T-helper 2 cell (primary cell): ENCODE measurements at places on chromosomes 16 and 17.

- DNase-seq: no peak
Measured at GRCh38 chr17:29838961-29839360, 91.1 kb downstream of the SSH2 start.

DNA sequence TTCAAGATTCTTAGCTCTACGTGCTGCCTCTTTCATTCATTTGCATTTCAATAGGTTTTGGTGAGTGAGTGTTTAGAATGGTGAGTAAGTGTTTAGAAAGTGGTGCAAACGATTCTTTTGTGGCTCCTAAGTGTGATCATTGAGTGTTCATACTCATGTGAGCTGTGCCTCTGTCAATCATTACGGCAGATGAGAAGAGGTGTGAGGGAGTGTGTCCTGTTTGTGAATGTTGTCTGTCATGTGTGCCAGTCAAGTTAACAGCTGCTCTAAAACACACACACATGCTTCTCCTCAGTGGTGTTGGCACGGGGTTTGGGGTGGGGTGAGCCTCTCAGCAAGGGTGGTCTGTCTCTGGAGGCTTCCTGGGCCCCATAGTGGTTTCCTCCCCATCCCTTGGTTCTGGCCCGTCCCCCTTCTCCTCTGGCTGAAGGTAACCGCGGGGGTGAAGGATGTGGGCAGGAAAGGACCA lies 11.4 kb downstream of the MYL4 start:
- no peak for DNase-seq

DNA sequence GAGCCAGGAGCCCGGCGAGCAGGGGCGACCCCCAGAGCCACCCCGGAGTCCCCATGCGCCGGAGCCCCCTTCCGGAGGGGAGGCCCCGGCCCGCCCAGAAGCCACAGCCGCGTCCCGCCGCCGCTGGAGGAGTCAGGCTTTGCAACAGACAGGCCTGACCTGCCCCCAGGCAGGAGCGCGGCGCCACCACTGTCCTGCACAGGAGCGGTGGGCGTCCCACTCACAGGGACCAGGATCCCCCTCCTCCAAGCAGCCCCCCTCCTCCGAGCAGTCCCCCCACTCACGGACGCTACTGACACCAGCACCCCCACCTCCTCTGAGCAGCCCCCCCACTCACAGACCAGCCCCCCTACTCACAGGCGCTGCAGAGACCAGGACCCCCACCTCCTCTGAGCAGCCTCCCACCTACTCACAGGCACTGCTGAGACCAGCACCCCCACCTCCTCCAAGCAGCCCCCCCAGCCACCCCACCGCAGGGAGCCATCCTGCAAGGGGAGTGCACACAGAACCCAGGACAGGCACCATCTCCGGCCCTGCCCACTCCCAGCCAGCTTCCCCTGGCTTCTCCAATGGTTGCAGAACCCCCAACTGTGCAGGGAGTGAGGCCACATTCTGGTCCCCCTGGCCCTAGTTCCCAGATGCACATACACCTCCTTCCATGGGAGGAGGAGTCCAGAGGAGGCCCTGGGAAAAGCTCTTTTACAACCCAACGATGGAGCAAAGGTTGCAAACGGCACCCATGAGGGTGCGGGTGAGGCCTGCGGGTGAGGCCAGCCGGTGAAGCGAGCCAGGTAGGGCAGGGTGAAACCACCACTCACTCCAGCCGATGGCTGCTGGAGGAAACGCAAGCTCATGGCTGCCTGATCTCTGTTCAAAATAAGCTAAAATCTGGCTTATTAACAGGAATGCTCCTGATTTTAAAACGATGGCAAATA lies 69.9 kb downstream of the ABR start:
- no peak for DNase-seq

DNA sequence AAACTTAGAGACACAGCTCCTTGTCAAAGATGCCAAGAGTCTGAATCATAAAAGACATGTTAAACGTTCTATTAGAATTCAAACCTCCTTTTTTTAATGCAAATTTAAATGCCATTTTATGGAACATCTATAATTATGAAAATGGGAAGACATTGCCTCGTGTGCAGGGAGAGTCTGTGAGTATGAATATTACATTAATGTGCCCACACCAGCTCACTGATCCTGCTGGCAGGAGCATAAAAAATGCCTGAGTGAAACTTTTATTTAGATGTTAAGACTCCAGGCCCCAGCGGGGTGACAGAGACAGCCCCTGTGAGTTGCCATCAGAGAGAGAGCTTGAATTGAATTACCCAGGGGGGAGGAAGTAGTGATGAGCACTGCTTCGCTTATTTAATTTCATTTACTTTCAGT lies 84.8 kb downstream of the SNX11 start:
- no peak for DNase-seq

DNA sequence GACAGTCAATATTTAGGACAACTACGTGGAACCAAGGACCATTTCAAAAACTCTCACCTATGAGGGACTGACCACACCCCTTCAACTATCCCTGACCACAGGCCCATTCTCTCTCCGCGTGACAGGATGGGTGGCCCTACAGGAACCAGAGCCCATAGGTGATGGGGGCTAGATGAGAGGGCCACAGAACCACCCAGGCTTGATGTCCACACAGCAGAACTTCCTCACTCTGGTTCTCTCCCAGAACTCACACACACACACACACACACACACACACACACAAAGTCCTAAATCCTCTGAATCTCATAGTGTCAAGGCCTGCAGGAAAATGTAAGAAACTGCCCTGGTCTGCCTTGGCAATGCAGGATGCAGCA lies 1.5 kb downstream of the ZNF319 start:
- DNase-seq: no peak

GRCh38 chr17:5706577-5707210 lies 122.4 kb upstream of the NLRP1 start:
- DNase-seq: peak; percentile 14
